ENCODE measurements at places on chromosomes 1 and 21.

- no peak for DNase-seq
Measured at GRCh38 chr1:21706151-21706835, 37.1 kb upstream of the RAP1GAP start.

GRCh38 chr21:15241997-15242736, 177.4 kb upstream of the NRIP1 start:
- DNase-seq: no peak

DNA sequence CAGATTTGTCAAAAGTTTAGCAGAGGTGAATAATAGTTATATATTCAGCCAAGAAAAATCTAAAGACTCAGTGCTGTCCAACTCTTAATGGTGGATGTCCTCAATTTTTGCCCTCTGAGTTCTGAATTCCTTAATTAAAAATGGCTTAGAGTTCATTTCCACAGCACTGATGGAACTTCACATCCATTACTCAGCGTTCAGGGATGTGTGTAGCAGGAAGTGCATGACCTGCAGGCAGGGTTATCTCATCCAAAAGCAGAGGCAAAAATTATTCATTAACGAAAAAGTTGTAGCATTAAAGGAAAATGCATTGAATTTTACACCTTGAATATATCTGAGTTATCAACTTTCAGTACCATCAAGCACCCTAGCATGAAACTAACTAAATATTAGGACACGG, 96.7 kb downstream of the ZP4 start:
- no peak for DNase-seq

DNA sequence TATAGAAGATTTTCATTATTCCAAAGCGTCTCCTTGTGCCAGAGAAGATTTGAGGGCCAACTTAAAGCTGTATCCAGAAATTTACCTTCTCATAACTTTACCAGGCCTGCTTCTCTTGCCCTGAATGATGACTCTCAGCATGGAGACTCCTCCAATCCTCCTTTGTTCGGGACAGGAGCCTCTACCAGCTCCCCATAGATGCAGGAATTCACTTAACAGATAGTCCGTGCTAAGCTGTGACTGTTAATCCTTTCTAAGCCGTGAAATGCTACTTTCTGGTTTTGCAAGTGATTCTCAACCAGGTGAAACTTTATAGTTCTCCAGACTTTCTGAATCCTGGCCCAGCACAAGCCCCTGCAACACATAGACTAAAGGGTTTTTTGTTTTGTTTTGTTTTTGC, 31.8 kb upstream of the KCND3 start:
- no peak for DNase-seq
